ENCODE measurements at places on chromosomes 3 and 15.
A peak's percentile ranks its signal among the peaks of the same experiment; 100 is the strongest.

GRCh38 chr15:101362359-101362758 lies 67.3 kb upstream of the SNRPA1 start:
- DNase-seq, result no peak

GRCh38 chr3:78918361-78919020 lies 849.3 kb downstream of the ROBO1 start:
- DNase-seq, result no peak

DNA sequence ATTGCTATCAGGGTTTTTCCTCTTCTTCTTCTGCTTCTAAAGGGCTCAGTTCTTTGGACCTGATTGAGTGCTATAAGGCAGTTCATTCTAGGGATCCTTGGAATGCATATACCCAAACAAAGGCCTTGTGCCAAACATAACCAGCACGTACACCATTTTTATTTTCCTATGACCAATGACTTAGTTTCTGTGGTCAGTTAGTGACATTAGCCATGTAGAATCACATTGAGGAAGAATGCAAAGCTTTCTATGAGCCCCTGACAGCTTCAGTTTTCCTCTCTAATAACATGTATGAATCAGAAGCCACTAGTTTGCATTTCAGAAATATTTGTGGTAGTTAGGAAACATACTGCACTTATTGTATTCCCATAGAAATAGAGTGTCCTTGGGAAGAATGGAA lies 240.0 kb downstream of the THRB start:
- DNase-seq, result no peak

- no peak for DNase-seq
Measured at GRCh38 chr3:8542190-8543135, 40.8 kb downstream of the LMCD1 start.

DNA sequence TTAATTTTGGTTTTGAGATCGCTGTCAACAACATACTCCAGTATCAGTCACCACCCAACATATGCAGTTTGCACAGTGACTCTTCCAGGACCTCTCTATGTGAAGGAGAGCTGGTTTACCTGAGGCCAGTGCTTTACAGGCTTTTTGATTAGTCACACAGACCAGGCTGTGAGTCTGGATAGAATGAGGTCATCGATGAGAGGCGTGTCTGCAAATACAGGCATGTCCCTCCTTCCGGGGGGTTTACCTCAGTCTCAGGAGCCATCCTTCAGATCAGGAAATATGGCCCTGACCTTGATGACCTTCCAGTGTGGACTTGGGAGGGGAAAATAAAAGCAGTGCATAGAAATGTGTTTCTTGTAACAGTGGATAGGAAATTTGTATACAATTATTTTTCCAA lies 46.9 kb downstream of the KBTBD12 start:
- peak; percentile 18 for DNase-seq

- no peak for DNase-seq
Measured at GRCh38 chr3:88117683-88118082, 32.1 kb upstream of the C3orf38 start.

- peak; percentile 75 for DNase-seq
Measured at GRCh38 chr3:74614107-74614967, at the start of gene CNTN3. Gene CNTN3 (minus strand): TSS chr3:74614659. CDS start chr3:74521112, 93,547 bp downstream.

GRCh38 chr3:192825657-192826200 lies 91.9 kb downstream of the MB21D2 start:
- no peak for DNase-seq

GRCh38 chr3:150721285-150722130 lies 17.8 kb upstream of the ERICH6 start:
- peak; percentile 87 for DNase-seq

DNA sequence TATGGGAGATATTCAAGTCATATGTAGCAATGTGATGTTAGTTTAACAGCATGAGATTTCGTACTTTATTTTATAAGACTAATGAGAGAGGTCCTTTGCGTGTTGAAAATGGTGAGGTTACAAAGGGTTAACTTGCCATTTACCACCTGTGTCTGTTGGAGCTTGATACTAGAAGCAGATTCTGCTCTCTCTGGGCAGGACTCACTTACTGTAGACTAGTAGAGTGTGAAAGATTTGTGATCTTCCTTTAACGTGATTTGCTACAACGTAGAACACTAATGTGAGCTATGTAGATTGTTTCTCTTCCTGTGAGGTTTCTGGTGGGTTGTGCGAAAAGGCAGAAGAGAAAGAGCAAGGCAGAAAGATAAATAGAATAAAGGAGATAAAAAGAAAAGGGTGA lies 1.1 kb downstream of the TP63 start:
- DNase-seq, result peak; percentile 19

DNA sequence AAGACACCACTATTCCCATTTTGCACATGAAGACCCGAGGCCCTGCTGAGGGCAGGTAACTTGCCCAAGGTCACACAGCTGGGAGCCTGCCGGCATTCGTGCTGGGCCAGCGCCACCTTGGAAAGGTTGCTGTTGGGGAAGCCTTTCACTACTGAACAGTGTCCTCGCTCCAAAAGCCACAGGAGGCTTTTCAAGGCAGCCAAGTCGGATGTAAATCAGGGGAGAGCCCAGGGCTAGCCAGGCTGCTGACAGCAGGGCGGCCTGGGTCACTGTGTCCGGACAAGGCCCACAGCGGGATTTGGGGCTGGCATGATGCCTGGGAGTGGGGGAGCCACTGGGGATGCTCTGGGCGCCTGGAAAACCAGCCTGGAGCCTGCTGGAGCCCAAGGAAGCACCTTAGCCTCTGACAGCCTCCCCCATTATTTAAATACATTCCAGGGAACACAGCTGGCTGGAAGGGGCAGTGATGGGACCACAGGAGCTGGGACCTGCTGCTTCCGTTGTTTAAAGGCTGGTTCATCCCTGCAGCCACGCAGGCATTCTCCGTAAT lies 10.5 kb downstream of the SLC6A6 start:
- peak; percentile 79 for DNase-seq

DNA sequence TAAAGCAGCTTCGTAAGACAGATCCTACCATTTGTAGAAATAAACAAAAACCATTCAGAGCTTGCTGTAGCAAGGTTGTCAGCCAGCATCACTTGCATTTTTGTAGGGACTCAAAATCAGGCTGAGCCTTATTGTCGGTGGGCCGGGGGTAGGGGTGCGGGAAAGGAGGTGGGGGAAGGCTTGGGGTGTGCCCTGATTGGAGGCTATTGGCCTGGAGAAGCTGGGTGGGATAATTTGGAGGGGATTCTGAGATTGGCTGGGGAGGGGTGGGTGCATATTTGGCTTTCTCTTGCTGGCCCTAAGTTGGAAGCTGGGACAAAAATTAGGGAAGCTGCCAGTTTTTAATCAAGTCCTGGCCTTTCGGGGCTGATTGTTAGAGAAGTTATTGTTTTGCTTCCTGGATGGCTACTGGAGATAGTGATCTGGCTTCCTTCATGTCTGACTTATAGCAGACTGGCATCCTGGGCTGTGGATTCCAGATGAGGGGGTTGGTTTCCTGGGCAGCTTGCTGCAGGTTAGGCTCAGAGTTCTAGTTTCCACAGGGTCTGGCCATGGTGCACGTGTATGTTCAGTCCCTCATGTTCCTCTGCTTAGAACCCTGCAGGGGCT lies 22.8 kb downstream of the STOML1 start:
- no peak for DNase-seq

- DNase-seq, result no peak
Measured at GRCh38 chr3:54826251-54826691, 101.6 kb downstream of the LRTM1 start.

- DNase-seq, result no peak
Measured at GRCh38 chr15:90463381-90463780, 66.3 kb upstream of the CRTC3 start.

DNA sequence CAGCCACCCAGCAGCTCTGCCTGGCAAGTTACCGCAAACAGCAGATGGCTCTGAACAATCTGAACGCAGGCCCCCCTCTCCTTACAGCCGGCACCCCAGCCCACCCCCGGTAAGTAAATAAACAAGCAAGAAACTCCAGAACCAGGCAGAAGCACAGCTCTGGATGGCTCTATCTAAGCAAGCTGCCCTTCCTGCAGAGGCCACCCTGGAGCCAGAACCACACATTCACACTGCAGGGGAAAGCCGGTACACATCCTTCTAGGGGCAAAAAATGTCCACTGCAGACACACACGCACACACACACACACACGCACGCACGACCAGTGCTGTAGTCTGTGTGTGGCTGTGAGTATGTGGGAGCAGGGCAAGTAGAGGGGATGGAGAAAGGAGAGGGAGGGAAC lies 63.9 kb downstream of the ADCY5 start:
- no peak for DNase-seq

- DNase-seq, result no peak
Measured at GRCh38 chr3:60798456-60798855, 452.8 kb downstream of the FHIT start.

GRCh38 chr3:48997714-48998637 lies 7.9 kb downstream of the P4HTM start:
- DNase-seq, result peak; percentile 61

- DNase-seq, result no peak
Measured at GRCh38 chr3:71491154-71491752, 92.3 kb downstream of the FOXP1 start.

DNA sequence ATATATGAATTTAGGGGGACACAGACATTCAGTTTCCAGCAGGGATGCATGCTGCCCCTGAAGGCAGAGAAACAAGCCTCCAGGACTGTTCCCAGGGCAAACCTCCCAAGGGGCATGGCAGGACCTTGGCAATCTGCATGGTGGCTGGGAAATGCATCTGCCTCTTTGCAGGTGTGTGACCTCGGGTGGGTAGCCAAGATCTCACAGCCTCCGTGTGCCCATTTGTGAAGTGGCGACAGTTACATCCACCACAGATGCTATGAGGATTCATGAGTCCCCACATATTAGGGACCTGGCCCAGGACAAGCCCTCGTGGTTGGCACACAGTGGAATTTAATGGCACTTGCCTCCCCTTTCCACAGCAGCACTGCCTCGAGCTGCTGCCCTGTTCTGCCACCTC lies 29.9 kb downstream of the SLC28A1 start:
- no peak for DNase-seq

- no peak for DNase-seq
Measured at GRCh38 chr3:123275691-123276090, 73.9 kb downstream of the SEC22A start.

GRCh38 chr3:130515755-130516154 lies 1.2 kb upstream of the COL6A6 start:
- no peak for DNase-seq

- no peak for DNase-seq
Measured at GRCh38 chr15:68369931-68370767, 61.8 kb downstream of the ITGA11 start.

- DNase-seq, result peak; percentile 14
Measured at GRCh38 chr15:36614016-36614415, 34.6 kb downstream of the CDIN1 start.

- peak; percentile 23 for DNase-seq
Measured at GRCh38 chr3:193229851-193230420, 11.1 kb upstream of the PLAAT1 start.

GRCh38 chr15:69573815-69574475 lies 121.3 kb downstream of the RPLP1 start:
- no peak for DNase-seq

- peak; percentile 64 for DNase-seq
Measured at GRCh38 chr15:40926659-40927494, 2.3 kb upstream of the DLL4 start.

DNA sequence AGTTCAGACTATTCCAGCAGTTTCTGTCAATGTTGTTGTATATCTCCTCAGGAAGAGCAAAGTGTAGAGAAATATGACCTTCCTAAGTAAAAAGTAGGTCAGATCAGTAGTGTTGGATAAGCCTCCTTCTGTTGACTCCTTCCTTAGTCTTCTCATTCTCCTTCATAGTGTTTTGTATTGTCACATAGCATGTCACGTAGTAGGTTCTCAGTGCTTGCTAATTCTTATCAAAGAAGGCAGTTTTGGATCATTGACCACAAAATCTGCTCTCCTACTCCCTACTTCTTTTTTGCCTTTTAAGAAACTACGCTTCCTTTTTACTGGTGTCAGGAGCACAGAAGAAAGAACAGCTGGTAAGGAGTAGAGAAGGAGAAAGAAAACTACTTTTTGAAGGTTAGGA lies 1.0 kb upstream of the MGA start:
- DNase-seq, result no peak

DNA sequence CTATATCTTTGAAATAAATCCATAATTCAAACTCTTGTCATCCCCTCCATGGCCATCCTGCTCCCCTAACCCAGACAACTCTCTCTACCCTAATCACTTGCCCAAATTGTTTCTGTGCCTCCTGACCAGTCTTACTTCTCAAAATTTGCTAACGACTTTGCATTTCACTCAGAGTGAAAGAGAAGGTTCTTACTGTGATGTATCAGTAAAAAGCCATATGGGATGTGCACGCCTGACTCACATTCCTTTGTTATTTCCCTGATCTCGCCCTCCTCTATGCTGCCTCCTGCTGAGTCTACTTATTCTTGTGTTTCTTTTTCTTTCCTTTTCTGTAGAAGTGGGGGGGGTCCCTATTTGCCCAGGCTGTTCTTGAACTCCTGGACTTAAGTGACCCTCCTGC lies 487.2 kb upstream of the FRG2C start:
- peak; percentile 11 for DNase-seq
